GM12892 (cell line): ENCODE measurements at places on chromosomes 3 and 15.

- no peak for DNase-seq
These were observed 11.6 kb downstream of the TKT start for GRCh38 chr3:53244271-53244670.

DNA sequence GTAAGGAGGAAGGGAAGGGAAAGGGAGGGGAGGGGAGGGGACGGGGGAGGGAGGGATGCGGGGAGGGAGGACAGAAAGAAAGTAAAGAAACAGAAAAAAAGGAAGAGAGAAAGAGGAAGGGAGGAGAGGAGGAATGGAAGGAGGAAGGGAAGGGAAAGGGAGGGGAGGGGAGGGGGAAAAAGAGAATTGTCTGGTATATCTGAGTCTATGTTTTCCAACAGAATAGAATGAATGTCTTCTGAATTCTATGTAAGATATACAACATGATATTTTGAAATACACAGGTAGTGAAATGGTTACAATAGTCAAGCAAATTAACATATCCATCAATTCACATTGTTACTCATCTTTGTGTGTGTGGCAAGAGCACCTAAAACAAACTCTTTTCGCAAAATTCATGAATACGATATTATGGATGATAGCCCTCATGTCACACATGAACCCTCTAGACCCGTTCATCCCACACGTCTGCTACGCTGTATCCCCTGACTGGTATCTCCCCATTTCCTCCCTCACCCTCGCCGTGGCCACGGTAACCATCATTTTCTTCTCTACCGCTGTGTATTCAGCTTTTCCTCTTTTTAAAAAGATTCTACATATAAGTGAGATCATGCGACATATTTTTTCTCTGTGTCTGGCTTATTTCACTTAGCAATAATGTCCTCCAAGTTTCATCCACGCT lies 168.9 kb downstream of the XXYLT1 start:
- DNase-seq = no peak

DNA sequence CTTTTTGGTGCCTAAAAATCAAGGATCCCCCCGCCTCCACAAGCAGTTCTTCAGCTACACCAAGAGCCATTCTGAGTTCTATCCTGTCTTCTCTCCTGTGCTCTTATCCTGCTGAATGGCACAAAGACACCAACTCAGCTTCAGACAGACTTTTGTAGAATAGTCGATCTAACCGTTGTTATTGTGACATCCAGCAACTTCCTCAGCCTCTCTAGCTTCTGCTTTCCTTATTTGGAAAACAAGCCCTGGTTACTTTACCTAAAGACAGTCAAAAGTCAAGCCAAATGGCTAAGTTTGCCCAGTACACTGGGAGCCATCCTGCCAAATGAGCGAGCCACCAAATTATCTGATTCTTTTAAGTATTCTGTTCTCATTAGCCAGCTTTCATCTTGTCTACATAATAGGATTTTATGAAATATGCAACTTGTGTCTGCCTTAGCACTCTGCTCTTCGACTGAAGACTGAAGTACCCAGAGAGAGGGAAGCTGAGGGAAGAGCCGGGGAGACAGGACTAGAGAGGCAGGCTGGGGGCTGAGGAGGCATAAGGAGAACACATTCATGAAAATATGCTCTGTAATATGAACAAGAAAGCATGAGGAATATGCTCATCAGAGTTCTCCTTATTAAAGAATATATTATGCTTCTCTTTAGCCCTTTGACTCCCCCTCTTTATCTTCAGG lies 35.1 kb downstream of the LYZL4 start:
- DNase-seq = no peak

DNA sequence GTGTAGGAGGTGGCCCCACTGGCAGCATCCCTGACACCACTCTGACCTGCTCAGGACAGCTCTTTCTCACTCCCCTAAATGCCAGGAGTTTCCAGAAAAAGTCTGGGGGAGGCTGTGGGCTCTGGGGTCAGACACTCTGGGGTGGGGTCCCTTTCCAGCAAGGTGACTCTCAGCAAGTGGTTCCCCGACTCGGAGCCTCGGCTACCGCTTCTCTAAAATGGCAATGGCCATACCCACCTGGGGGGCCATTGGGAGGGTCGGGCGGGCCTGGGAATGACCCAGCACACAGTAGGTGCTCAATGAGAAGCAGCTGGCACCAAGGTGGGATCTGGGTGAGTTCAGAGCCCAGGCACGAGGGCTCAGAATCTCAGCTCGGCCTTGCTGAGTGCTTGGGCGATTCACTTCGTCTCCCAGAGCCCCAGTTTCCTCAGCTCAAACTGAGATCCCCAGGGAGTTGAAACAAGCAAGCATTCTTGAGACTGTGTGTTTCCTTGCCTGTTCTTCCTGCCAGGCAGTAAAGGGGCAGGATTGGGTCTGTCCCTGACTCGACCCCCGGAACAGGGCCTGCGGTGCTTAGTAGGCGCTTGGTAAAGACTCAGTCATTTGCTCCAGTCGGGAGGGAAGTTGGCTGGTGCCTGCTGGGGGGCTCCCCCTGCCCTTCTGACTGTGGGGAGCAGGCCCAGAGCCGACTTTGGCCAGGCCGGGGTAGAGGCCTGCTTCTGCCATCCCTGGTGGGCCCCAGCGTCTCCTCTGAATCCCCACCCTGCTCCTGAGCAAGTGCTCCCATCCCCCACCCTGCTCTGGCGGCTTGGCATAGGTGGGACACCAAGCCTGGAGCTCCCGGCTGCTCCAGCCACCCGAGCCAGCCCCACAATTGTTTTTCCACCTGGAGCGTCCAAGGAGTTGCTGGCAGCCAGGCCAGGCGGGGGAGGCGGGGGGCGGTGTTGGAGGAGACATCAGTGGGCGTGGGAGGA lies 32.9 kb upstream of the FBLN2 start:
- no peak for DNase-seq

DNA sequence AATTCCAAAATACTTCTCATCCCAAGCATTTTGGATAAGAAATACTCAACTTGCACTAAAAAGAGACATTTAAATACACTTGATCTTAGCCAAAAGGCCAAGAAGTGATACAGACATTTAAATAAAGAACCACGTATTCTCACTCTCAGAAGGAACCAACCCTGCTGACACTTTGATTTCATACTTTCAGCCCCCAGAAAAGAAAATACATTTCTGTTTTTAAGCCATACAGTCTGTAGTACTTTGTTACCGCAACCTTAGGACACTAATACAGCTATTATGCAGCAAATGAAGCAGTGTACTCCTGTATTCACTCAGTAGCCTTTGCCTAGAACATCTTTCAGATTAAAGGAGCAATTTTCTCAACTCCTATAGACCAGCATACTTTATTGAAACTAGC lies 86.7 kb downstream of the TBC1D5 start:
- DNase-seq = no peak

GRCh38 chr3:173780067-173780466 lies 382.5 kb downstream of the NLGN1 start:
- no peak for DNase-seq

- DNase-seq = no peak
These were observed 142.9 kb downstream of the PDZRN3 start for GRCh38 chr3:73481888-73482287.

- no peak for DNase-seq
These were observed 3.9 kb downstream of the RPL35A start for GRCh38 chr3:197953881-197954280.

GRCh38 chr3:193194371-193194770 lies 46.7 kb upstream of the PLAAT1 start:
- no peak for DNase-seq

DNA sequence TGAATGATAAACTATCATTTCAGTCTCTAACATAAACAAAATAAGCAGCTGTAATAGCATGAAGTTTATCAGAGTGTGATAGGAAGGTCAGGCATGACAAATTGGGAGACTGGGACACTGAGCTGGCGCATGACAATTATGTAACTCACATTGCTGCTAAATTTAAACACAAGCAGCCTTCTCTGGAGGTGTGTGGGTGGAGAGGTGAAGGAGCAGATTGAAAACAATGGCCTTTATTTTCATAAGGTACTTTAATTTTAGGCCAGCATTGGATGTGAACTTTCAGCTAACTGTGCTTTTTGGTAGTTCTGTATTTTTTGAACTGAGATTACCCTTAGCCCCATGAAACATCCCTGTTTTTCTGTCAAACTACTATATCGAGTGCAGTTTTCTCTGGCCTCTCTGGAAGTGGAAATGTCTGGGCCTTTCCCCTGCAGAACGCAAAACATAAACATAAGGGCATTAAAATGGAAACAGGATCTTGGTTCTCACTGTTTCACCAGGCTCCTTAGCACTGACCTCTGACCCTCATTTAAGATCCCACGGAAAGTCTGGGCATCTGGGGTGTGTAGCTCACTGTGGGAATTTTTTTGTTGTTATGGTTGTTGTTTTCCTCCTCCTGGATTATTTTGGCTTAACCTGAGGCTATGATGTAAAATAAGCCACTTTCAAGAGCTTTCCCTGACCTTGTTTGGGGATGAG lies 160.1 kb upstream of the DPH6 start:
- DNase-seq = no peak

- no peak for DNase-seq
These were observed 15.5 kb upstream of the GATM start for GRCh38 chr15:45393851-45394250.

DNA sequence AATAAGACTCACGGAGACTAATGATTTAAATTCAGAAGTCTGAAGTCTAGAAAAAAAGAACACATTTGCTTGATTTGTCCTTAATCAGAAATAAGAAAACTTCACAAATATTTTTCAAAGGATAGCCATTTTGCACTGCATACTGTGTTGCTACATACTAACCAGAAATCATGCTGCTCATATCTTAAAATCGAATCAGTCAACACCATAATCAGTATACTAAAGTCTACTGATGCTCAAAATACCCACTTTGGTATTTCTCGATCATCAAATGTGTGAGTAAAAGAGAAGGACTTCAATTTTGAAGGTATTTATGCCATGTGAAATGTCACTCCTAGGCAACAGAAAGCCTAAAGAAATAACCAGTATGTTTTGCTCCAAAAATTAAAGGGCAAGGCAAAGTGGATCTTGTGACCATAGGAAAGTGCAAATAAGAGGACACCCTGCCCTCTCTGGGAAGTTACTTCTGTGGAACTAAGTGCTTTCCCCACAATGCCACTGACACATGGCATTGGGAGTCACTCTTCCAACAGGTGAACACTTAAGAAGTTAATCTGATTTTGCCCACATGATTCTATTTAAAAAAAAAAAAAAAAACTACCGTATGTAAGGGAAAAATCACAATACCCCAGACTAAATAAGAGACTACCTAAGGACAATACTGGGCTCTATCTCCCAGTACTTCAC lies 2.7 kb downstream of the LRIG1 start:
- DNase-seq = no peak

DNA sequence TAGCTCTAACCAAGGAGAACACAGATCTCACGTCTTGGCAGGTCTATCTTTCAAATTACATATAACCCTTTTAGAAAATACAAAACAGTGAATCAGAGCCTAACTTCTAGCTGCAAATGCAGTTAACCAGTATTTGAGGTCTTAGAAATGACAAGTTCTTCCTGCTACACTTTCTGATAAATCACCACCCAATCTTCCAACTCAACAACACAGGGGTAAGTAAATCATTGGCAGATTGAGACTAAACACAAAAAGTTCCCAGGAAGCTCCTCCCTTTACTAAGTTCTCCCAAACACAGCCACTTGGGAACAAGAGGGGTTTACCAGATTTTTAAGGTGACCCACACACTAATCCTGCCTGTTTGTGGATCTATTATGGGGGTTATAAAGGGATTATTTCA lies at the start of gene A4GNT:
A4GNT (minus strand) TSS at position 152 of the 400 bp plus-strand sequence. CDS start 1,134 bp downstream, outside the sequence.
- no peak for DNase-seq

DNA sequence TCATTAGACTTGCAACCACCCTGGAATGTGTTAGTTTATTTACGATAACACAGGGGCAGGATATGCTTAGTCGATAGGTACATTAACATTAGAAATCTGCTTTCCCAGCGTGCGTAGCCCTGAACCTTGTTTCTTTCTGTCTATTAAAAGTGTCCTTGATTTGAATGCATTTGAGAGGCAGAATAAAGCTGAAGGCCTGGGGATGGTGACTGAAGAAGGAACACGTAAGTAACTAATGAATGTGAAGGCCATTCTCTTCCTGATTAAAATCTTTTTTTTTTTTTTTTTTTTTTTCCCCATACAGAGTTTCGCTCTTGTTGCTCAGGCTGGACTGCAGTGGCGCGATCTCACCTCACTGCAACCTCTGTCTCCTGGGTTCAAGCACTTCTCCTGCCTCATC lies 142.8 kb upstream of the CHRM5 start:
- DNase-seq = no peak

- no peak for DNase-seq
These were observed 46.6 kb upstream of the TNIK start for GRCh38 chr3:171506743-171507319.

GRCh38 chr3:127673191-127674100 lies 694 bp downstream of the ABTB1 start:
- DNase-seq = peak; percentile 46

DNA sequence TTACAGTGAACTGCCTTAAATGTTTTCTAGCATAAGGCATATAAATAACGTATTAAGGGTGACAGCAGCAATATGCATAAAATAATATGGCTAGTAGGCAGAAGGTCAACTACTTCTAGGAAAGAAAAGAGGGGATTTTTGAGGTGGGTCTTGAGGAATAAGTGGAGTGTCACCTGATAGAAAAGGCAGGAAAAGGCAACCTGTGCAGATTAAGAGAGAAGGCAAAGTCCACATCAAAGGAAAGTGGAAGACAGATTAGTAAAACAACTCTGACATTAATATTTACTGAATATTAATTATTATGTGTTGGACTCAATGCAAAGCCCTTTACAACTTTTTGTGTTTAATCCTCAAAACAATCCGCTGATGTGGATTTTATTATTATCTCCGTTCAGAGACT lies 2.8 kb downstream of the THOC7 start:
- DNase-seq = no peak

DNA sequence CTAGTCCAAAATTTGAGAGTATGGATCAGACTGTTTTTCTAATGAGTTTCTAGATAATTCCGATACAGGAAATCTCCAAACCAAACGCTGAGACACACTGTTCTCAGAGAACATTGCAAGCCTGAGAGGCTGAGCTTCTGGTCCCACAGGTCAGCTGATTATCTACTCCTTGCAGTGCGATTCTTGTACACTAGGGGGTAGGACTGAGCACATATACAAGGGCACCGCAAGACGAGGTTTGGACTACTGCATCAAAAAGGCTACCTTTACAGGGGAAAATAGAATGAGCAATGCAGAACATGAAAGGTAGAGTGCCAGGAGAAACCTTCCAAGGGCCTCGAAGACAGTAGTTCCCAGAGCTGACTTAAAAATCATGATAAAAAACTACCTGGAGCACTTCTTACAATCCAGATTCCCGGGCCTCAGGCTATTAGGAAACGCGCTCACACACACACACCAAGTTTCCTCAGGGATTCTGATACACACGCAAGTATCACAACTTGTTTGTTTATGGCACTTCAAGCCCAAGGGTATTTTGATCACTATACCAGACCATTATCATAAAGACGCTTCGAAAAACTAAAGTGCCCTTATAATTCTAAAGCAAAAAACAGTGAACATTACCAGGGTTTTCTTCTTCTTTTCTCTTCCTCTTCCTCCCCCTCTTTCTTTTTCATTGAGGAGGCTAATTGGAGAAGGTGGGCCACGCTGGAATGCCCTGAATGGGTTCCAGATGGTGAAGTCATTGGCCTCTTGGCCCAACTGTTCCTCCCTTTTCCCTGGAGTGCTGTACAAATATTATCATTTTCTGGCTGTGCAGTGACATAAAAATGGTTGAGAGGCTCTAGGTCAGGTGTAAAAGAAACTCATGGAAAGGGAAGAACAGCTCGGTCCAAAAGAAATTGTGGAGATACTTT lies 61.8 kb downstream of the SLC12A8 start:
- DNase-seq = no peak

- no peak for DNase-seq
These were observed 12.8 kb upstream of the RFT1 start for GRCh38 chr3:53142986-53143385.
